ENCODE measurements at places on chromosomes 5 and 9.

- DNase-seq: no peak
Measured at GRCh38 chr9:99416007-99416406, 193.9 kb downstream of the SEC61B start.

GRCh38 chr9:87622923-87623322, 103.0 kb upstream of the CTSL start:
- no peak for DNase-seq

- DNase-seq: no peak
Measured at GRCh38 chr9:33030285-33030684, 5.2 kb downstream of the DNAJA1 start.

DNA sequence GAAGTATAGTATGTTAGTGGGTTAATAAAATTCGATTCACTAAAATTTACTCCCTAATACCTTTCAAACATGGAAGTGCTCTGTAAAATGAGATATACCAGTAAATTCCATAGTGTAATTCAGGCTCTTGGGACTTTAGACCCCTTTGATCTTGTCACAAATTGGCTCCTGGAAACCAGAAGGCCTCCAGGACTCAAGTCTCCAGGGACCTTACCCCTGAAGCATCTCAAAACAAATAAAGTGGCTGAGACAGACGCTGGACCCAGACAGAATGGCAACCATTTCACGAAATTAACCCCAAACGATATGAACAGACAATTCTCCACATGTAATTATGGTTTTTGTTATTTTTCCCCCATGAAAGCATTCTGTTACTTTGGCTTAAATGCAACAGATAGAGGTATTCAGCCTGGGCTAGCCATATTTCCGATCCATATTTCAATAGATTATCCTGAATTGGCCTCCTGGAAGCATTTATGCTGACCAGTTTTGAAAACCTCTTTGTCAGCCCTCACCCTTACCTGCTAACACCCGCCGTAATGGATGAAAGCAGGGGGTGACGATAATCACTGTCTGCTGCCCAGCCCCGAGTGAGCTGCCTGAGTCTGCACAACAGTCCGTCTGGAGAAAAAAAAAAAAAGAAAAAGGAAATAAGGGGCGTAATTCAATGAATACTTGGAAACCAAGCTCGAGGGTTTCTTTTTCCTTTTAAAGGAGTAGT, 34.1 kb upstream of the EFNA5 start:
- no peak for DNase-seq

DNA sequence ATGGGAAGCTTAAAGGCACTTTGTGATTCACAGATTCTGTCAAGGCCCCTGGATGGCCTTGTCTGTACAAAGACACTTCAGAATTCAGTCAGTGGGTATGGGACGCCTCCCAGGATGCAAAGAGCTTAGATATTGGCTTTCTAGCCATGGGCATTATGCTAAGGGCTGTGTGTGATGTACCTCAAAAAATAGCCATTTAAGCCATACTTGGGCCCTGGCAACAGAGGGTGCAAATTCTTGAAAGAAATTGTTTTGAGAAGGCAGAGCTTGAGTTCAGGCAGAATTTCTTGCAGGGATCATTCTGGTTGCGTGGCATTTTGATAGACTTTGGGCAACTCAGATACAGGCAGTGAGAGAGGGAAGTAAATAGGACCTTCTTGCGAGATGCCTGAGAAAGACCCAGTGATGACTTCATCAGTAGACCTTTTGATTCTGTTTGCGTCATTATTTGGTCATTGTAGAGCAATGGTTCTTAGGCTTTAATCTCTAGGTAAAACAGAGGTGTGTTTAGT, 3.9 kb downstream of the CYFIP2 start:
- no peak for DNase-seq

- DNase-seq: no peak
Measured at GRCh38 chr9:133387680-133388079, 11.5 kb downstream of the STKLD1 start.

DNA sequence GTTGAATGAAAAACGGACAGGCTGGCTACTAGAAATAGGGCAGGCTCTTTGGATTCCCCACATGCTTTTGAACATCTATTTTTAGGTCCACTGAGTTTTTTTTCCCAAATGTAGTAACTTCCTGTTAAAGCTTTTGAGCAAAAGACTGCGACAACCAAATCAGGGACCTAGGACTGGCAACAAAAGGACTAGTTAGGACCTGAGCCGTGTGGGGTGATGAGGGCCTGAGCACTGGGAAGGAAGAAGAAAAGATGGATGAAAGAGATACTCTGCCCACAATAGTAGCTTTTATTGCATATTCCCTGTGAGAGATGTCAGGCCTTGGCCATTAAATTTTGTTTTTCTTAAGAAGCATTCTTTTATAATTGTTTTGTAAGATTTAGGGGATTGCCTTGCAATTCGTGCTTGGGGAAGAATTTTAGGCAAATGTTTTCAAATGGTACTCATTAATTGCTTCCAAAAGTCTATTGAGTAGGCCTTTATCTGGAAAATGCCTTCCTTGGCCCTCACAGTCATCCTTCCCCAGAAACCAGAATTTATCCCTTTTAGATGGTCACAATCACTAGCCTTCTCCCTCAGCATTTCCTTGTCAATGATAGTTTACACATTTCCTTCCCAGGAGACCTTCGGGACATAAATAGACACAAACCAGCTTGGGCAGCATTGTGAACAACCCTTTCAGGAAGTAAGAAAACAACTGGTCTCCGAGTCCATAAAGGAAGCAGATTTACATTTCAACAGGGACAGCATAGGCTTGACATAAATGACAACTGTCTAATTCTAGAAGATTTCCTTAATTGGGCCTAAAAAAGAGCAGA, 166.5 kb downstream of the RMI1 start:
- no peak for DNase-seq

DNA sequence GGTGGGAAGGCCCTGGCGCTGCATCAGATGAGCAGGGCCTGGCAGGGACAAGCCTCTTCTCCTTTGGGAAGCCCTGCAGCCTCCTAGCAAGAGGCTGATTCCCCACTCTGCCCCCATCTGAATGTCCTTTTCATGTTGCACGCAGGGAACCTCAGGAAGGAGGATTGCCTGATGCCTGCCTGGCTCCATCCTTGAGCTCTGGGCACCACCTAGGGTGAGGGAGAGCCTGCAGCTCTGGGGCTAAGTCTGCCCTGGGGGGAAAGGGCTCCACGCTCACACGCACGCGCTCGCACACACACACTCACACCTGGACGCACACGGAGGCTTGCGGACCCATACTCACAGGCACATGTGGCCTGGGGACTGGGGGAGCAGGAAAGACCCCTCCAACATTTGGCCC, 86.6 kb downstream of the LMX1B start:
- DNase-seq: no peak

DNA sequence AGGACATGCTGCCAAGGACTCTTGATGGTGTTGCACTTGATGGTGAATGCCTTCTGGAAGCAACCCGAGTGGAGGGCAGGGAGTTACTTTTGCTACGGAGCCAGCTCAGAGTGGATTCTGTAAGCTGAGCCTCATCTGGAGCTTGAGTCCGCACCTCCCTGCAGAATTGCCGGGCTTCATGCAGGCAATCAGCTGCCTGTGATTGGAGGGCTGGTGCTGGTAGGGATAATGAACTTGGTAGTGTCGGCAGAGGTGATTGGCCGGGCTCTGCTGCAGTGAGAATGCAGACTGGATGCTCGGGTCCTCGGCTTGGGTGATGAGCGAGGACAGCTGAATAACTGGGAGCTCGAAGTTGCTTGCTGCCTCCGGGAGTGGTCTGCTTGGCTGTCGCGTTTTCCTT, 23.1 kb downstream of the SLC25A25 start:
- no peak for DNase-seq

DNA sequence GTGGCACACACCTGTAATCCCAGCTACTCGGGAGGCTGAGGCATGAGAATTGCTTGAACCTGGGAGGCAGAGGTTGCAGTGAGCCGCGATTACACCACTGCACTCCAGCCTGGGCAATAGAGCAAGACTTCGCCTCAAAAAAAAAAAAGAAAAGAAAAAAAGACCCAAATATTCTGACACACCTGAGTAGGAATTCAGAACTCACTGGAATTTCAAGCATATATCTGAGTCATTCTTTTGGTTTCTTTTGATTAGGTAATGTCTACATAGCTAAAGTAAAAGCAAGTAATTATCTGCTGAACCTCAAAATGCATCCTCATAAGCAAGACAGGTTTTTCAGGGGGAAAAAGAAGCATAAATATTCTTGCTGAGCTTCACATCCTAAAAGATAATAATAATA, 35.9 kb downstream of the ANKRD31 start:
- no peak for DNase-seq

DNA sequence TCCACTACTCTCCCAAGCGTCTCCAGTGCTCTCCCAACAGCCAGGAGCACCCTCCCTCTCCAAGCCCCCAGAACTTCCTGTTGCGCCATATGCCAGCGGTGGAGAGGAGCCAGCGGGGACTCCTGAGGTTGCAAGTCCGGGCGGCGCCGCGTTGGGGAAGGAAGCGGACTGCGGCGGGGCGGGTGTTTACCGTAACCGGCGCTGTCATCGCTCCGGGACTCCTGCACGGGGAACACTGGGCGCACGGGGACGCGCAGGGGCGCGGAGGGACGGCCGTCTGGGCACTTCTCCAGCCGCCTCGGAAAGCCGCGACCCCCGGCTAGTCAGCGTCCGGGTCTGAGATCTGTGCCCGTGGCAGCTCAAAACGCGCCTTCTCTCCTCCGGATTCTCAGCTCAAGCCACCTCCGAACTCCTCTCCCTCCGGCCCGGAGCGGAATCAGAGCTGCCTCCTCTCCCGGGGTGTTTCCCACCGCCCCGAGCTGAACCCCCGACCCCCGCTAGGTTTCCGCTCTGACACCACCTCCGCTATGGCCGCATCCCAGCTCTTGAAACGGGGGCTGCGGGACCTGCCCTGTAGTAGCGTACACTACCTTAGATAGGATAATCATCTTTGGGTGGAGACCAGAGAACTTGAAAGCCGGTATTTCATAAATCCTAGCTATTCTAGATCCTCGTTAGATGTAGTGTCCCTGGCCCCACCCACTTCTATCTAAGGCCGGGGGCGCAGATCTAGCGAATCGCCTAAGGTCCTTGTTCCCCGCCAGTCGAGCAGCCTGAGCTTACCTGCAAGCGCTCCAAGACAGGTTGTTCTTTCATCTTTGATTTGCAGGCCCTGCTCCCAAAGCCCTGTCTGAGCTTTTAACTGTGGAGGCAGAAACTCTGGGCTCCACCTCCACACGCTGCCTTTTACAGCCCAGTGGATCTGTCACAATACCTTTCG, at the start of gene TRPM6:
Gene TRPM6, minus strand, starts transcription at position 881 of the 940 bp plus-strand sequence. Its CDS starts 65 bp downstream, at position 816.
- no peak for DNase-seq

Measured in NCI-H446 treated with DMSO at 0.1 percent for 48 hours (cell line).